ENCODE measurements at places on chromosomes 12 and 14. TPM values are rescaled to one million over a fixed set of nuclear protein-coding genes. Genes with fewer than 3 reads are reported as not detected.

DNA sequence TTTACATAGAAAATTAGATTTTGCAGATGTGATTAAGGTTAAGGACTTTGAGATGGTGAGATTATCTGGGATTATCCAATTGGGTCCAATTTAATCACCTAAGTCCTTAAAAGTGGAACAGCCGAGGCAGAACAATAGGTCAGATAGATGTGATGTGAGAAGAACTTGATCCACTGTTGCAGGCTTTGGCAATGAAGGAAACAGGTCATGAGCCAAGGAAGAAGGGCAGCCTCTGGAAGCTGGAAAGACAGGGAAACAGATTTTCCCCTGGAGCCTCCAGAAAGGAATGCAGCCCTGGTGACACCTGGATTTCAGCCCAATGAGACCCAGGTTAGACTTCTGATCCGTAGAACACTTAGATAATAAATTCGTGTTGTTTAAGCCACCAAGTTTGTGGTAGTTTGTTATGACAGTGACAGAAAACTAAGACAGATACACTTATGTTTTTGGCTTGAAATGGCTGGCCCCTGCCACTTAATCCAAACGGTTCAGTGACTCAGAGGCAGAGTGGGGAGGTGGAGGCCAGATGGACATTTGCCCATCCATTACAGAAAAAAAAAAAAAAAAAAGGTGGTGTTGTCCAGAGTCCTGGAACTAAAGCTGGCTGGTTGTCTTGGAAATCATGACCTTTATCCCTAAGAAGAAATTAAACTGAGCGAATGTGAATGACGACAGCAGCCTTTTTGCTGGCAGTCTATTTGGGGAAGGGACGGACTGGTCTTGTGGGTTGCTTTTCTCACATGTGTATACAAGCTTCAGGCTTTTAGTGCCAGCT lies 181.9 kb upstream of the NRXN3 start:
- DNase-seq = no peak

- DNase-seq = peak; percentile 18
Measured at GRCh38 chr14:80959496-80959895, 4.1 kb downstream of the TSHR start.

- DNase-seq = no peak
Measured at GRCh38 chr14:79740066-79740601, 471.2 kb downstream of the DIO2 start.

DNA sequence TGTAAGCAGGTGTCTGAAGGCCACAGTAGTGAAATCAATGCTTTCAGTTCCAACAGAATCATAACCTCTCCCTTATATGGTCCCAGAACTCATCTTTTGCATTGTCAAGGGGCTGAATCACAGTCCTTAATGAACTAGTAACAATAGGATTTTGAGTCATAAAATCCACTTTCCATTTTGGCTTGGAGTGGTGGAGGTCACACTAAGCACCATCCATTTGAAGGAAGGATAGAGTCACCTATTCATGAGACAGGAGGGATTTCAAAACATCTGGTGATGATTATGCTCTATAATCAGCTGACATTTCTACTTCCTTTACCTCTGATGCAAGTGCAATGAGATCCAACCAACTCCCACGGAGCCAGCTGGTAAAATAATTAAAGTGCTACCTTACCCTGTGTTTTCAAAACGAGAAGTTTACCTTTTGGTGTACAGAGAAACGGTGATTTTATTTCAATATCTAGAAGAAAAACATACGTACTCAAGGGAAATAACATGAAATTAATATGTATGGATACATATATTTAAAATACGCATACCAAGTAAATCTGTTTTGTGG lies 59.1 kb downstream of the TMEM132D start:
- no peak for DNase-seq

DNA sequence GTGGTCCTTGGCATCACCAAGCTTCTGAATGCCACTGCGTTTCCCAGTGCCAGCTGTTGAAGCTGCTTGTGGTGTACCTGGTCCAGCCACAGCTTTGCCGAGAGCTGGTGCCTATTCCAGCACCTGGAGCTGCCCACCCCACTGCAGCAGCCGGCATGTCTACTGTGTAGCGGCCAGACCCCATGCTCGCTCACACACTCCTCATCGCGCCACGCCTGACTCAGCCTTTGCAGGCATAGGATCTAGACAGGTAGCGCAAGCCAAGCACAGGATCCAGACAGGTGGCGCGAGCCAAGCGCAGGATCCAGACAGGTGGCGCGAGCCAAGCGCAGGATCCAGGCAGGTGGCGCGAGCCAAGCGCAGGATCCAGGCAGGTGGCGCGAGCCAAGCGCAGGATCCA lies 11.6 kb upstream of the ZNF605 start:
- no peak for DNase-seq

DNA sequence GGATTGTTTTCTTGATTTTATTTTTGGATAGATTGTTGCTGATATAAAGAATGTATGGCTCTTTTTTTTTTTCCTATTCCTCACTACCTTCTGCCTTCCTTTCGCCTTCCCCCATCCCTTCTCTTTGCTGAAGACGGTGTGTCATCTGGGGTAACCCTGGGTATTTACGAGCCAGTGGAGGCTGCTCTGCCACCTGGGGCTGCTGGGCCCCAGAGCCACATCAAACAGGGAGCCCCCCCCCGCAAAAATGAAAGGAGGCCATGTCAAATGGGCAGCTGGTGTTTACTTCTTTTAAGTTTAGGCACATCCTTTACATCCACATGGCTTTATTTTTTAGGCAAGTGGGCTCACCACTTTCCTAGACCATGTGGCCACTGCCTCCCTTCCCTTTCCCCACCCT lies 25.4 kb downstream of the CHST11 start:
- DNase-seq = no peak

- no peak for DNase-seq
Measured at GRCh38 chr14:92464156-92464555, 49.4 kb upstream of the RIN3 start.

GRCh38 chr14:81337073-81337472 lies 63.1 kb downstream of the STON2 start:
- DNase-seq = no peak

GRCh38 chr12:4858386-4858785 lies 51.3 kb upstream of the KCNA1 start:
- no peak for DNase-seq

DNA sequence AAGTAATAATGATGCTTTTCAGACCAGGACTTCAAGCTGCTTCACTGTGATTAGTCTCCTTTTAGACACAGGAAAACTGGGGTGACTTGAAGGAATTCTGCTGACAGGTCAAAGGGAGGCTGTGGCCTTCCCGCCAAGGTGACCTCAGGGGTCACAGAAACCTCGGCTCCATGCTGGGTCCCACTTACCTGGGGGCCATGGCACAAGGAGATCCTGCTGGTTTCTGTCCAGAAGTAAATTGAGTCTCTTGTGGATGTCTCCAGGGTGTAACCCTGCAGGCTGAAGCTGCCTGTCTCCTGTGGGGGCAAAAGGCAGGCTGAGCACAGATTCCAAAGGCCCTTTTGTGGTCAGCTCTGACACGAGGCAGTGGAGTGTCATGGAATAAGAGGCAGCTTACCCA lies 138.7 kb upstream of the MED13L start:
- DNase-seq = no peak

- no peak for DNase-seq
Measured at GRCh38 chr12:131250028-131250950, 296.6 kb downstream of the ADGRD1 start.

DNA sequence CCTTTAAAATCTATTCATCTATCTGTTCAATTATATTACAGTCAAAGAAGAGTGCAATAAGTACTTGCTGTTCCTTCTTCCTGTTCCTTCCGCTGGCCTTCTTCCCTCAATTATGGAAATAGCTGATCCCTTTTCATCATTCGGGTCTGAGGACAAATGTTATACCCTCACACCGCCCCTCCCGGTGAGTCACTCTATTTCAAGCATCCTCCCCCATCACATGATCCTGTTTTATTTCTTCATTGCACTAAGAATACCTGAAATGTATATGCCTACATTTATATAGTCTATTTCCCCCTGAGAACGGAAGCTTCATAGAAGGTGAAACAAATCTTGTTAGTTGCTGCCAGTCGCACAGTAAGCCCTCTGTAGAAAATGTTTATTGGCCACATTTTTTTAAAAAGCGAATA lies 2.5 kb downstream of the SLC38A1 start:
- peak; percentile 55 for DNase-seq

DNA sequence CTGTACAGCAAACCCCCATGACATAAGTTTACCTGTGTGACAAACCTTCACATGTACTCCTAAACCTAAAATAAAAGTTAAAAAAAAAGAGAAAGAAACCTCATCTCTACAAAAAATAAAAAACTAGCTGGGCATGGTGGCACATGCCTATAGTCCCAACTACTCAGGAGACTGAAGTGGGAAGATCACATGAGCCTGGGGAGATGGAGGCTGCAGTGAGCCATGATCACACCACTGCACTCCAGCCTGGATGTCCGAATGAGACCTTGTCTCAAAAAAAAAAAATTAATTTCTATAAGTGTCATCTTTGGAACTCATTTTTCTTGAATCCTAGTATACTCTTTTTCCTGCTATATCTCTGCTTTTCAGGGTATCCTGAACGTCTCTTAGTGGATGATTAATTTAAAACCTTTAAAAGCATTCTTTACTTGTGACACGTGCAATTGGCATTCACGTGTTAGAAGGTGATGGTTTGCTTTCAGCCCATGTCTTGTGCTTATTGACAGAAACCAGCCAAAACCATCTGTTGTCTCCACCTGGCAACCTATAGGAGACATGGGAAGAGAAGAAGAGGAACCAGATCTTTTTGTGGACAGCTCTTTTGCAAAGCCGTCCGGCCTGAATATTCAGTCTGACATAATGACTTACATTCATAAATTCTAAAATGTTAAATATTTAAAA lies 30.6 kb upstream of the PPFIBP1 start:
- DNase-seq = no peak

DNA sequence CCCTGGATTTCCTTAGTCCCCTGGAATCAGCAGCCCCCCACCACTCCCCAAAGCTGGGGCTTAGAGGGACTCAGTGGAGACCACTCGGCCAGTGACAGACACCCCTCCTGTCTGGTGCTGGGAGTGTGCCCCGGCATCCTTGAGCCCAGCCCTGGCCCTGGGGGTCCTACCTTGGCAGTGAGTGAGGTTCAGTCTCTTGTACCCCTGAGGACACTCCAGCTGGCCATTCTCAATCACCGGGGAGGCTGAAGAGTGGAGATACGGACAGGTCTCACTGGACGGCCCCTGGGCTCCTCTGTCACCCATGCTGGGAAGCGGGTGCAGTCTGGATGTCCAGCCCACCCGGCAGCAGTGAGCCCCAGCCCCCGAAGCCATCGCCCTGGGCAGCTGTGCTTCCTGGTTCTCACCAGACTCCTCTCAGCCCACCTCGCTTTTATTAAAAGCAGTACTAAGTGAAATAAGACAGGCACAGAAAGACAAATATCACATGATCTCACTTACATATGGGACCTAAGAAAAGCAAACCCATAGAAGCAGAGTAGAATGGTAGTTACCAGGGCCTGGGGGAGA lies 42.3 kb downstream of the ISCA2 start:
- DNase-seq = no peak

DNA sequence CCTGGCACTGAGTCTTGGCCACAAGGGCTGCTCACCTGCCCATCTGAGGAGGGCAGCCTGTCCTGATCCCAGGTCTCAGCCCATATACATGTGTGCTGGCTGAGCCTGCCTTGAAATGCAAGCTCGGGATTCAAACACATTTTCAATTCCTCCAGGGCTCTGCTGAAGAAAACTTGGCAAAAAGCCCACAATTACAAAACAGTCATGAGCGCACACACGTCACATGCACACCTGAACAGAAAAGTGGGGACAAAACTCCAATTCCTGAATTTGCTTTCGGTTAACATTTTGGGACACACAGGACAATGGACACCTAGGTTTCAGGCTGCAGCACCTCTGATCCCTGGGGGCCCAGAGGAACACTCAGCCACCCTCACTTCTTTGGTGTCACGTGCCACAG lies 113.9 kb downstream of the RBM19 start:
- DNase-seq = no peak

GRCh38 chr12:39368096-39368495 lies 74.8 kb downstream of the KIF21A start:
- peak; percentile 56 for DNase-seq

- DNase-seq = no peak
Measured at GRCh38 chr12:103505371-103506236, 9.8 kb upstream of the C12orf42 start.

DNA sequence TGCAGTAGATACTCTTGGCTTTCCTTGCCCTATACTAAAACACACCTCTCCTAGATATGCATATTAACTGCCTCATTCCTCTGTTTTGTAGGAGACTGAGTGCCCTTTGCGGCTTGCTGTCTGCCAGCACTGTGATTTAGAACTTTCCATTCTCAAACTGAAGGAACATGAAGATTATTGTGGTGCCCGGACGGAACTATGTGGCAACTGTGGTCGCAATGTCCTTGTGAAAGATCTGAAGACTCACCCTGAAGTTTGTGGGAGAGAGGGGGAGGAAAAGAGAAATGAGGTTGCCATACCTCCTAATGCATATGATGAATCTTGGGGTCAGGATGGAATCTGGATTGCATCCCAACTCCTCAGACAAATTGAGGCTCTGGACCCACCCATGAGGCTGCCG lies 15.4 kb downstream of the TRAFD1 start:
- DNase-seq = no peak

DNA sequence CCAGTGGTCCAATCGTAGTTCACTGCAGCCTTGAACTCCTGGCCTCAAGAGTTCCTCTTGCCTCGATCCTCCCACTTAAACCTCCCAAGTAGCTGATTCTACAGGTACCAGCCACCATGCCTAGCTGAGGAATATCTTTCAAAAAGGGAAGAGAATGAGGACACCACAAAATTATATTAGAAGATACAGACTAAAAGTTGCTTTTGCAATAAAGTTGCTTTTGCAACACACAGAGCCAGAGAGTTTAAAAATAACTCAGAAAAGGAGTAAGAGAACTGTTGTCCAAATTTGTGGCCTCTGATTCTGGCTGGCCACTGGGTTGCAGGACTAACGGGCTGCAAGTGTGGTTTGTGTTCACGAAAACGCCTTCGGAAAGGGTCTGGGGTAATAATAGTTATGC lies 19.8 kb downstream of the TMEM253 start:
- DNase-seq = no peak

The SCNN1A gene
- total RNA-seq = under 0.01 TPM

The BMP4 gene
- 11.0 TPM for total RNA-seq

The SERPINA9 gene
- total RNA-seq = not detected

The GNG2 gene
- total RNA-seq = 4.3 TPM

The DNAJC22 gene
- total RNA-seq = 2.6 TPM

The AKAP5 gene
- 3.0 TPM for total RNA-seq

The DPF3 gene
- 10.4 TPM for total RNA-seq

The CLEC1B gene
- total RNA-seq = not detected

The CCDC38 gene
- total RNA-seq = not detected

The LGR5 gene
- not detected for total RNA-seq

The GLT8D2 gene
- 55.1 TPM for total RNA-seq

The JAG2 gene
- total RNA-seq = 1.9 TPM

The CCDC197 gene
- not detected for total RNA-seq

The AQP2 gene
- total RNA-seq = not detected

The CCDC175 gene
- not detected for total RNA-seq

All from fibroblast of villous mesenchyme (primary cell).